ENCODE measurements at places on chromosomes 2 and 18. TPM values are rescaled to one million over a fixed set of nuclear protein-coding genes. Genes with fewer than 3 reads are reported as not detected.

ANKRD62 gene
- total RNA-seq: not detected

RAX gene
- total RNA-seq: not detected

HTR2B gene
- 6.4 TPM for total RNA-seq

ZNF385B gene
- 95.9 TPM for total RNA-seq

CYP27C1 gene
- 0.25 TPM for total RNA-seq

STAM2 gene
- 25.0 TPM for total RNA-seq

COL4A3 gene
- total RNA-seq: 6.2 TPM

DUSP19 gene
- total RNA-seq: 12.2 TPM

DYNAP gene
- total RNA-seq: not detected

CFAP65 gene
- not detected for total RNA-seq

EFR3B gene
- 6.3 TPM for total RNA-seq

KLHL29 gene
- 2.0 TPM for total RNA-seq

LCT gene
- not detected for total RNA-seq

UCN gene
- total RNA-seq: 1.2 TPM

GTF3C2 gene
- 24.8 TPM for total RNA-seq

CIDEA gene
- total RNA-seq: 0.59 TPM

IL1B gene
- total RNA-seq: not detected

GALNT13 gene
- 3.6 TPM for total RNA-seq

PARD3B gene
- total RNA-seq: 18.6 TPM

GULP1 gene
- total RNA-seq: 13.0 TPM

CWC22 gene
- total RNA-seq: 14.2 TPM

PREB gene
- 46.3 TPM for total RNA-seq

CNDP1 gene
- not detected for total RNA-seq

SNED1 gene
- 13.8 TPM for total RNA-seq

SOWAHC gene
- 2.1 TPM for total RNA-seq

CNTNAP5 gene
- total RNA-seq: not detected

ABHD1 gene
- 2.9 TPM for total RNA-seq

IL1RN gene
- total RNA-seq: 0.71 TPM

ECEL1 gene
- total RNA-seq: not detected

SERPINB3 gene
- total RNA-seq: not detected

OXER1 gene
- total RNA-seq: 0.97 TPM

RAB3GAP1 gene
- total RNA-seq: 49.8 TPM
